ENCODE measurements at places on chromosomes 16 and 17.

DNA sequence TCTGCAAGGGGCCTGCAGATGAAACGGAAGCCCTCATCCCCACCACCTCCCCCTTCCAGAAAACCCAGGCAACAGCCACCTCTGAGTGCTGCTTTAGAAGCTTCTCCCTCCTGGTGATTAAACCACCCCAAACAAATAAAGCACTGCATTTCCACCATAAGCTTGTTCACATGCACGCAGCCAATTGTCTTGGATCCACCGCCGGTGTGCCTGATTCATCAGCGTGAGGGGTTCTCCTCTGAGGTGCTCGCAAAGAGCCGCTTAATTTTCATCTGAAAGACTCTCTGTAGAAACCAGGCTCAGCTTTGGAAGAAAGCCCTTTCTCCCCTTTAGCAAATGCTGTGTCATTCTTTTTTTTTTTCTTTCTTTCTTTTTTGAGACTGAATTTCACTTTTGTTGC lies 155.2 kb upstream of the EEF2KMT start:
- no peak for DNase-seq

DNA sequence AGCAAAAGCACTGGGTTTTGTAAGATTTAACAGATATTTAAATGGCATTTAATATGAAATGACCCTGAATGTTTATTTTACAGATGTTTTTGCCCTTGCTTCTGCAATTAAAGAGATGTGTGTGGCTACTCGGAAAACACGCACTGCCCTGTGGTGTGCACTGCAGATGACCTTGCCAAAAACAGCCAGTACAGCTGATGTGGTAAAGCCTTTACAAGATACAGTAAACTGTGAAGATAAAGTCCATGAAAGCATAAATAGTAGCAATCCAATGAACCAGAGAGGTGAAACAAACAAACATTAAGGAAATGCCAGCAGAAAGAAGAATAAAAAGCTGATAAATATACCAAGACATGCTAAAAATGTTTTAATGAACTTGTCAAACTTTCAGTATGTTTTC lies 15.7 kb downstream of the CCDC43 start:
- no peak for DNase-seq

DNA sequence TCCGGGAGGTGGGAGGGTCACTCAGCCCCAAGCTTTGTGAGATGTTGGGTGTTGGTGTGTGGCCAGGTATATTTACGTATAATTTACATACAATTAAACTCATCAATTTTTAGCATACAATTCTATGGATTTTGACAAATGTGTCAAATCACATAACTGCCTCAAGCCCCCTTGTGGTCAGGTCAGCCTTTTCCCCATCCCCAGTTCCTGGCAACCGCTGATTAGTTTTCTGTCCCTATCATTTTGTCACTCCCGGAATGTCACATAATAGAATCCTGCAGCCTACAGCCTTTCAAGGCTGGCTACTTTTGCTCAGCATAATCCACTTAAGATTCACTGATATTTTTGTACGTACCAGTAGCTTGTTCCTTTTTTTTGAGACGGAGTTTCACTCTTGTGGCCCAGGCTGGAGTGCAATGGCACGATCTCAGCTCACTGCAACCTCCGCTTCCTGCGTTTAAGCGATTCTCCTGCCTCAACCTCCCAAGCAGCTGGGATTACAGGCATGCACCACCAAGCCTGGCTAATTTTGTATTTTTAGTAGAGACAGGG lies 19.3 kb upstream of the RAI1 start:
- DNase-seq, result no peak

GRCh38 chr16:19645557-19645981 lies 72.5 kb downstream of the KNOP1 start:
- no peak for DNase-seq

GRCh38 chr17:56656701-56657327 lies 63.3 kb downstream of the NOG start:
- no peak for DNase-seq

DNA sequence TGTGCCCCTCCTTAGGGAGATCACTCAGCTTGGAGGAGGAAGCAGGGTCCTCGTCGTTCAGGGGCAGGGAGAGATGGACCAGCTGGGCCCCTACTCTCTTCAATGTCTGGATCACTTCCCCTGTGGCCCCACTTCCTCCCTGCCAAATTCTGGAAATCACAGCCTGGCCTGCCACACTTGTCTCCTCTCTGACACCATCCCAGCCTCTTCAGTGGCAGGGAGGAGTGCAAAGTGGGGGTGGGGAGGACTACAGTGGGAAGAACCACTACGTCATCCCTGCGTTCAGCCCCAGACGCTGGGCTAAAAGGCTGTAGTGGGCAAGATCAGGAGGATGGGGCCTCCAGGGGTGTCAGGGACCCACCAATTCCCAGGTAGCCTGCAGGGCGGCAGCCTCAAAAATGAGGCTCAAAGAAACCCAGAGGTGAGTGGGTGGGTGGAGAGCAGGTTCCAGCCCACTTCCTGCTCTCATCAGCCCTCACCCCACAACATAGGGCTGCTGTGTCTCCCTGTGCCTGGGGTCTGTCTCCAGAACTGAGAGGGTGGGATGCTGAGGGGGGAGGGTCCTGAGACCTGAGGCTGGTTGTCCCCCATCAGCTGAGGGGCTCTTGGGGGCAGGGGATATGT lies 25.0 kb upstream of the TAC4 start:
- no peak for DNase-seq

DNA sequence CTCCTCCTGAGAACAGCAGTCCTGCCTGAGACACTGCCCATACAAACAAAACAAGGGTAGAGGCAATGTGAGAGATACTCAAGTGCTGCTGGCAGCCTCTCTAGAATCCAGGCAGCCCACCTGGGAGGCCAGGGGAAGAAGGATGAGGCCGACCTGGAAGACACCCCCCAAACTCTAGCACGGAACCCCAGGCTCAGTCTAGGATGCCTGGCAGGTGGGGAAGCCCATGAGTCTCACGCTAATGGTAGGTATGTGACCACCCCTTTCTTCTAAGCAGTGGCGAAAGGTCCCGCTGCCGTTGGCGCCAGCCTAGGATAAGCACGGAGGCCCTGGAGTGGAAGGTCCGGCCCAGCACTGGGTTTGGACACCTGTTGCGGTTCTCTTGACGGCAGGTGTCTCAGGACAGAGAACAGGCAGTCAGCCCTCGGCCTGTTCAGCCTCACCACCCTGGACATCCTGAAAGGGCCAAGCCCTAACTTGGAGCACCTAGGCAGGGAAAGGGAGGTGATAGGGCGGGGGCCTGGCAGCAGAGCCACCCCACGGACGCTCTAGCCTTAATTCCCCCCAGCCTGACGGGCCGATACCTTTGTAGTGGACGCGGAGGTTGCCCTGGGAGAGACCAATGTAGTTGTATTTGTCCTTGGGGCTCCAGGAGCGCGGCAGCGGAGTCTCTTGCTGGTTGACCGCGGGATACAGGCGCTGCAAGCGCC lies 487 bp downstream of the RANBP10 start:
- DNase-seq, result no peak

- no peak for DNase-seq
Observed at GRCh38 chr17:82449883-82450356, 632 bp downstream of the CYBC1 start.

- peak; percentile 93 for DNase-seq
Observed at GRCh38 chr17:20852239-20852989, 190.4 kb downstream of the USP22 start.

- DNase-seq, result no peak
Observed at GRCh38 chr16:82999711-83000110, 372.9 kb downstream of the CDH13 start.

GRCh38 chr16:88200896-88201185 lies 181.9 kb upstream of the ZNF469 start:
- DNase-seq, result no peak

- DNase-seq, result no peak
Observed at GRCh38 chr16:6827931-6828330, 504.7 kb upstream of the RBFOX1 start.

- no peak for DNase-seq
Observed at GRCh38 chr17:81514489-81514738, 1.8 kb upstream of the ACTG1 start.

DNA sequence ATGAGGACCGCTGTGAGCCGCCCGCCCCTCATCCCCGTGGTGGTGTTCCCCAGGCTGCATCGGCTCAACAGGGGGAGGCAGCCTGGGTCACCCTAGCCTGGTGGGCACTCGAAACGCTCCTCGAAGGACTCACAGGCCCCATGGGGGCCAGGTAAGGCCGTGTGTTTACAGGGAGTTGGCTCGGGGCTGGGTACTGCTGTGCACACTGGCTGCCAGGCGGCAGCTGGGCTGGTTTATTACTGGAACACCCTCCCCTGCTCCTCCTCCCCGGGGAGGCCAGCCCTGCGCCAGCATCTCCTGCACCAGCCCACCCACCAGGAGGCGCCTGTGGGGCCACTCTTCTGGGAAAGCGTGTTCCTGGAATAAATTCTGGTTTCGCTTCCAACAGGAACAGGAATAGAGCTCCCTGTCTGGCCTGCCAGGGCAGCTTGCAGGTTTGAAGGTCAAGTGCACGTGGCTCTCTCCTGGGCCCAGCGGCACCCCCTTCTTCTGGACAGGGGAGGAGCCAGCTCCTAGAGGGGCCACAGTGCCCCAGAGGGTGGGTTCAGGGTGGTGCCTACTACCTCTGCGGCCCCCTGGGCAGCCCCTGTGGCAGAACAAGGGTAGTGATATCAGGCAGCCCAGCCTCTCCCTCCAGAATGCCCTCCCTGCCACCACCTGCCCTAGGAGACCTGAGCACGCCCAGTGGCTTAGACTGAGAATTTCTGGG lies 11.3 kb downstream of the MCRIP1 start:
- peak; percentile 90 for DNase-seq

GRCh38 chr16:8941718-8942344 lies 21.9 kb downstream of the USP7 start:
- DNase-seq, result no peak

DNA sequence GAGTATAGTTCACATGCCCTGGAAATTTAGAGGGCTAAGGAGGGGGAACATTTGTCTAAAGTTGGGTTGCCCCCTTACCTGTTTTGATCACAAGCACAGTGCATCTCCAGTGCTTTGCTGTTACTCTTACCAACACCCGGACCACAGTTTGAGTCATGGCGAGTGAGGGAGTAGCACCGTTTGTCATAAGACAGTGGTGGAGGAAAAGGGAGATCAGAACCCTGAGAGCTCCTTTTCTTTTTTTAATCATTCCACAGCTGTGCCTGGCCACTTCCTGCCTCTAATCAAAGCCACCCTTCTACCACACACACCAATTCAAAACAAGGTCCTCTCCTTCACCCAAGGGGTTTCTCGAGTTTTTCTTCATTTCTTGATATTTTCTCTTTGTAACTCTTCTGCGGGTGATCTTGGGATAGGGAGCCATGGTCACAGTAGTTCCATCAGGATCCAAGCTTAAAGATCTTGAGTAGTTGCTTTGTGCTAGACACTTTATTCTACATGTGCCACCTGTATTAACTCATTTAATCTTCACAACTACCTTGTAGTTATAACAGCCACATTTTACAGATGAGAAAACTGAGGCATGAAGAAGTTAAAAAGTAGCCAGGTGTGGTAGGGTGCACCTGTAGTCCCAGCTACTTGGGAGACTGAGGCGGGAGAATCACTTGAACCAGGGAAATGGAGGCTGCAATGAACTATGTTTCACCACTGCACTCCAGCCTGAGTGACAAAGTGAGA lies 5.0 kb upstream of the MYL4 start:
- no peak for DNase-seq

DNA sequence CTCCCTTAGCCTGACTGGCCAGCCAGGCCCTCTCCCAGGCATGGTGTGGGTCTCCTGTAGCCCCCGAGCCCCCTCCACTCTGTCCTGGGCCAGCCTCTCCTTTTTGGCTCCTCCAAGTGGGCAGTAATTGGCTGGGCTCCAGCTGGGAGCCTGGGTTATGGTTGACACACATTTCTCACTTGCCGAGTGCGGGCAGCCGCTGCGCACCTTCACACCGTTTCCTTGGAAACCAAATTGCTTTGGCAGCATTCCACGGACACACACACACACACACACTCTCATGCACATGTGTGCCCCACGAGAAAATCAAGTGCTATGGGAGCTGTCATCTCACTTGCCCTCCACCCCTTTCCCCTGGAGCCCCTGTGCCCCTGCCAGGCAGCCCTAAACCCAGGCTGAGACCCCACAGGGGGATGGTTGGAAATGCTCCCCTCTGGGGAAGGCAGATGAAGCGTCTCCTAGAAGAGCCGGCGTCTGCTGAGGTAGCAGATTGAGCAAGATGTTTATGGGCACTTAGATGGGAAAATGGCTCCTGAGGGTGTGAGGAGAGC lies 402.7 kb upstream of the TNRC6C start:
- no peak for DNase-seq

DNA sequence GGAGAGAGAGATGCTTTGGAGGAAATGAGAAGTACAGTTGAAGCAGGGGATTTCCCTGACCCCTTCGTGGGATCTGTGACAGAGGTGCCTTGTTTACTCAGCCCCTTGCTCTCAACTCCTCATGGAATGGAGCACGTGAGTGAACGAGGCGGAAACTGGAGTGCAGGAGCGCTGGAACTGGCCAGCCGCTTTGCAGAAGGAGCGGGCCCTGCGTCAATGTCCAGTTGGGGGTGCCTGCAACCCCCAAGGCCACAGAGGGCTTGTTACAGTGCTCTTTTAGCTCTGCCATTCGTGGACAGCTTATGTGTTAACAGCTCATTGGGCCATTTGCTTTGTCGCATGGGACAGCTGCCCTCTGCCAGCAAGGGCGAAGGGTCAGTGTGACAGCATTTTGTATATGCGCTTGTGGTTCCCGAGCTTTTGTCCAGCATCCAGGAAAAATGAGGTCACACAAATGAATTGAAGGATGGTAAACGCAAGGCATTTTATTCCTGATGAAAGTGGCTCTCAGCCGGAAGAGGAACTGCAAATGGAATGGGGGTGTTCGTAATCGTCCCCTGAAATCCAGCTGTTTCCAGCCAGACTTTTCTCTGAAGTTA lies 1395.1 kb downstream of the CDH8 start:
- no peak for DNase-seq

- DNase-seq, result no peak
Observed at GRCh38 chr17:42844271-42844670, at the start of gene AOC2. Gene AOC2 (plus strand): TSS chr17:42844580. CDS start chr17:42844627, 47 bp downstream.
